ENCODE measurements at places on chromosomes 1 and 21. TPM values are rescaled to one million over a fixed set of nuclear protein-coding genes. Genes with fewer than 3 reads are reported as not detected.

CCDC185 gene
- total RNA-seq: not detected

MARK1 gene
- total RNA-seq: 5.4 TPM

ANGPTL1 gene
- total RNA-seq: not detected

GCSAML gene
- total RNA-seq: not detected

LCE2C gene
- not detected for total RNA-seq

SDC3 gene
- total RNA-seq: 25.6 TPM

KLHDC7A gene
- 0.98 TPM for total RNA-seq

DYNLT5 gene
- total RNA-seq: not detected

RBM8A gene
- total RNA-seq: 228 TPM

TCEANC2 gene
- 2.0 TPM for total RNA-seq

TGFB2 gene
- 35.7 TPM for total RNA-seq

FAM163A gene
- not detected for total RNA-seq

DNMT3L gene
- not detected for total RNA-seq

TRIM46 gene
- 9.4 TPM for total RNA-seq

TSTD1 gene
- 148 TPM for total RNA-seq

FTCD gene
- not detected for total RNA-seq

ACKR1 gene
- total RNA-seq: not detected

LAMC2 gene
- total RNA-seq: 382 TPM

AUNIP gene
- 6.2 TPM for total RNA-seq

EFNA3 gene
- total RNA-seq: 1.7 TPM

PLA2G2C gene
- not detected for total RNA-seq

HMCN1 gene
- 1.6 TPM for total RNA-seq

CD5L gene
- total RNA-seq: not detected

RIIAD1 gene
- total RNA-seq: not detected

Measured in epithelial cell of proximal tubule (primary cell).